ENCODE measurements at places on chromosomes 4 and X. TPM values are rescaled to one million over a fixed set of nuclear protein-coding genes. Genes with fewer than 3 reads are reported as not detected.

The SHROOM3 gene
- total RNA-seq: 0.21 TPM

The NWD2 gene
- not detected for total RNA-seq

DNA sequence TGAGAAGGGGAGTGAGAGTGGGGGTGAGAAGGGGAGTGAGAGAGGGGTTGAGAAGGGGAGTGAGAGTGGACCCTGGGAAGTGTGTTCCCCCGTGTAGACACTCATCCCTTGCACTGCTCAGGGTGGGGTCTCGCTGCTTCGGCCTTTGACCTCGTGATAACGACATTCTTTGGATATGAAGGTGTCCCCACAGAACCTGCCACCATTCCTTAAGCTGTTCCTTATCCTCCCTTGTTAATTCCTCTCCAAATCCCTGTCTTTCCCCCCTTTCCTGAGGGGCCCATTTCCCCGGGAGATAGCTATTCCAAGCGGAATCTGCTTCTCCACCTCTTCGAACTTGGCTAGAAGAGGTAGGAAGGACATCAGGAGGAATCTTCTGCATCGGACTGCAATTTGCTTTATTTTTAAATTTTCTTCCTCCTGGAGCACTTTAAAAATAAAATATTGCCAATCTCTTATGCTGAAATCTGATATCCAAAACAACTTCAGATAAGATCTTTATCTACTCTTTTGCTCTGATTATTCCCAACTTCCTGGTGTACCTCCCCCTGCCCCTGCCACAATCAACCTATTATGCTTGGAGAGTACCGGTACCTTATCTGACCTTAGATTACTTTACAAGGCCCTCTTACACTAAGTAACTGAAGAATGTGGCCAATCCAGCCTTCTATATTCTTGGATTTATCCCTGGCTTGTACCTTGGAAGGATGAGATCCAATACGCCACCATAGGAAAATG, 15.6 kb downstream of the TRIML1 start:
- no peaks in the 10 kb centered on the region for H3K36me3 ChIP-seq
- no peak overlapping the region for H3K4me3 ChIP-seq
- H3K27ac ChIP-seq: no peak overlapping the region
- DNase-seq: no peak
- H3K4me1 ChIP-seq: no peaks in the 10 kb centered on the region

The SORCS2 gene
- total RNA-seq: 0.07 TPM

The AFM gene
- total RNA-seq: not detected

DNA sequence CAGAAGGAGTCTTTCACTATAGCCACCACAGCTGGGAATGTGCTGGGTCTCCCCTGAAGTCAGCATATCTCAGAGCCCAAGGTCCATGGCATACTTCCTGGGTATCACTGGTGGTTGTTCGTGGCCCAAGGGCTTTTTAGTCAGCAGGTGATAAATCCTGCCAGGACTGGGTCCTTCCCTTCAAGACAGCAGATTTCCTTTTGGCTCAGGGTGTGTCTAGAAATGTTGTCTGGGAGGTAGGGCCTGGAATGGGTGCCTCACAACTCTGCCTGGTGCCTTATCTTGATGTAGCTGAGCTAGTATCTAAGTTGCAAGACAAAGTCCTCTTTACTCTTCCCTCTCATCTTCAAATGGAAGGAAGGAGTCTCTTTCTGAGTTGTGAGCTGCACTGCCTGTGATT, 102.4 kb upstream of the TMLHE start:
- DNase-seq: no peak
- H3K36me3 ChIP-seq: peaks cover 1% of the 10 kb centered on the region
- H3K4me1 ChIP-seq: no peaks in the 10 kb centered on the region
- no peak overlapping the region for H3K27ac ChIP-seq

- peaks cover 3% of the 10 kb centered on the region for H3K36me3 ChIP-seq
- H3K4me1 ChIP-seq: peaks cover 4% of the 10 kb centered on the region
- no peak overlapping the region for H3K4me3 ChIP-seq
- H3K27ac ChIP-seq: no peak overlapping the region
- DNase-seq: no peak
Observed at GRCh38 chr4:123631786-123632692, 235.4 kb downstream of the SPRY1 start.

GRCh38 chrX:119784747-119785446, 6.5 kb downstream of the RPL39 start:
- peaks cover 55% of the 10 kb centered on the region for H3K36me3 ChIP-seq
- peak; percentile 48 for DNase-seq
- peak overlapping the region; percentile 30 for H3K27ac ChIP-seq
- H3K4me1 ChIP-seq: peaks cover 37% of the 10 kb centered on the region
- no peak overlapping the region for H3K4me3 ChIP-seq

GRCh38 chr4:167421201-167421600, 186.9 kb upstream of the SPOCK3 start:
- no peaks in the 10 kb centered on the region for H3K36me3 ChIP-seq
- no peaks in the 10 kb centered on the region for H3K27me3 ChIP-seq
- H3K4me3 ChIP-seq: no peak overlapping the region
- no peak overlapping the region for H3K27ac ChIP-seq

DNA sequence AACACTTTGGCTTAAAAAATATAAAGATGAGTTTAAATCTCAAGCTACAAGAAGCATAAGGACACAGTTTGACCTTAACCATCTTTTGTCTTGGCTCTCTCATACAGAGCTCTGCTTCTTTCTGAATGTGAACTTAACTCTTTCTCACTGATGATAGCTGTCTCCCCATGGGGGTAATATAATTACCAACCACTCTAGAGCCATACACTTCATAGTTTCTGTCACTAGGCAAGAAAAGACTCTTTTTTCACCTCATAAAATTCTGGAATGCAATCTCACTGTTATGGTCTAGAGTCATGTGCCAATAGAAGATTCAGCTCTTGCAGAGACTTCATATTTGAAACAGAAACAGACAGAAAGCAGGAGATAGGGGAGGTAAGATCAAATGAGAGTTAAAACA, 481.7 kb upstream of the AGA start:
- no peaks in the 10 kb centered on the region for H3K4me1 ChIP-seq
- H3K27me3 ChIP-seq: no peaks in the 10 kb centered on the region
- no peak overlapping the region for H3K27ac ChIP-seq
- DNase-seq: no peak
- H3K36me3 ChIP-seq: no peaks in the 10 kb centered on the region

DNA sequence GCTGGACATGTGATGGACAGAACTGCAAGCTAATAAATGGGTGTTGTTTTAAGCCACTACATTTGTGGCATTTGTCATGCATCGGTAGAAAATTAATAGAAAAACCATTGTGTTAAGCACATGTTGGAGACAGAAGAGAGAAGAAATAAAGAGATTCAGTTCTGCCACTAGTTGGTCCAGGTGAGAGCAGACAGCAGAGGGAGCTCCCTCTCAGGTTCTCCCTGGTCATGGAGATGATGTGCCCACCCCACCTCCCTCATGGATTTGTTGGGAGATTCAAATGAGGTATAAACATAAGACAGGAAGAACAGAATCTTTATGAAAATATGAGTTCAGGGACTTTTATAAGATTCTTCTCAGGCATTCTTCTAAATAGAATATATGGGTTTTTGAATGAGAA, 36.8 kb upstream of the OCIAD2 start:
- H3K4me3 ChIP-seq: no peak overlapping the region
- H3K27ac ChIP-seq: no peak overlapping the region
- DNase-seq: peak; percentile 19

DNA sequence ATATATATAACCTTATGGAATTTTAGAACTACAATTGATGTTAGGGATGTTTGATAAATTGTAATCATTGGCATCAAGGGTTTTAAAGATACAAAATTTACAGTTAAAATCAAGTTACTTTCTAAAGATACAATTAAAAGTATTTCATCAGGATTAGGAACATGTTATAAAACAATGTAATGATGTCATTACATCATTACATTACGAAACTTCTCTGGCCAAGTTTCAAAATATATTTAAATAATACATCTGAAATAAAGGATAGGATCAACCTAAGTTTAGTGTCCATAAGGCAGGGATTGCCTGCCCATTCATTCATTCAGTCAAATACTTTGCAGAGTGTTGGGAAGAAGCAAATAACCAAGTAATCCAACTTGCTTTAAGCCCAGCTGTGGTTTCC, 75.1 kb downstream of the TENM3 start:
- no peak overlapping the region for H3K27ac ChIP-seq
- H3K27me3 ChIP-seq: no peaks in the 10 kb centered on the region
- no peak for DNase-seq
- H3K36me3 ChIP-seq: peaks cover 2% of the 10 kb centered on the region
- H3K4me1 ChIP-seq: no peaks in the 10 kb centered on the region

The CENPC gene
- 51.7 TPM for total RNA-seq

The COL25A1 gene
- total RNA-seq: not detected

The CPEB2 gene
- total RNA-seq: 5.4 TPM

All from activated naive CD4-positive, alpha-beta T cell treated with anti-CD3 and anti-CD28 coated beads for 36 hours (primary cell).